ENCODE measurements at places on chromosomes 12 and 14.

DNA sequence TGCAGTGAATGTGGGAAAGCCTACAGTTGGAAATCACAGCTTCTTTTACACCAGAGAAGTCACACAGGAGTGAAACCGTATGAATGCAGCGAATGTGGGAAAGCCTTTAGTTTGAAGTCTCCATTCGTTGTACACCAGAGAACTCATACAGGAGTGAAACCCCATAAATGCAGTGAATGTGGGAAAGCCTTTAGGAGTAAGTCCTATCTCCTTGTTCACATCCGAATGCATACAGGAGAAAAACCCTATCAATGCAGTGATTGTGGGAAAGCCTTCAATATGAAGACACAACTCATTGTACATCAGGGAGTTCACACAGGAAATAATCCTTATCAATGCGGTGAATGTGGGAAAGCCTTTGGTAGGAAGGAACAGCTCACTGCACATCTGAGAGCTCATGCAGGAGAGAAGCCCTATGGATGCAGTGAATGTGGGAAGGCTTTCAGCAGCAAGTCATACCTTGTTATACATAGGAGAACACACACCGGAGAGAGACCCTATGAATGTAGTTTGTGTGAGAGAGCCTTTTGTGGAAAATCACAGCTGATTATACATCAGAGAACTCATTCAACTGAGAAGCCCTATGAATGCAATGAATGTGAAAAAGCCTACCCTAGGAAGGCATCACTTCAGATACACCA, 24.6 kb downstream of the ZNF26 start:
- no peak for ATAC-seq

GRCh38 chr14:95533391-95533821, 1.4 kb upstream of the GLRX5 start:
- no peak for ATAC-seq

DNA sequence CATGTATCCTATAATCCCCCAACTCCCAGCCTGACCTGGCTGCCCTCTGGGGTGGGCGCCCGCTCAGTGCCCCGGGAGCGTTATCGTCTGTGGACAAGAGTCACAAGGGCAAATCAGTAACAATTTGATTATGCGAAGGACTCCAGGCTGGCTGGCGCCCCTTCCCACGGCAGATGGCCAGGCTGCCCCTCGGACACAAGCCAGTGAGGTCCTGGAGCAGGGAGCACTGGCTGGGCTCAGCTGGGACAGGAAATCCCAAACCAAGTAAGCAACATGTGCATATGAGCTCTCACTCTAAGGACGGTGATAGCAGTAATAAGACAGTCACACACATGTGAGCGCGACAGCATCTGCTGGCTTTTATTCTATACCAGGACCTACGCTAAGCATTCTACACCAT, 59.3 kb upstream of the FAM222A start:
- no peak for ATAC-seq

DNA sequence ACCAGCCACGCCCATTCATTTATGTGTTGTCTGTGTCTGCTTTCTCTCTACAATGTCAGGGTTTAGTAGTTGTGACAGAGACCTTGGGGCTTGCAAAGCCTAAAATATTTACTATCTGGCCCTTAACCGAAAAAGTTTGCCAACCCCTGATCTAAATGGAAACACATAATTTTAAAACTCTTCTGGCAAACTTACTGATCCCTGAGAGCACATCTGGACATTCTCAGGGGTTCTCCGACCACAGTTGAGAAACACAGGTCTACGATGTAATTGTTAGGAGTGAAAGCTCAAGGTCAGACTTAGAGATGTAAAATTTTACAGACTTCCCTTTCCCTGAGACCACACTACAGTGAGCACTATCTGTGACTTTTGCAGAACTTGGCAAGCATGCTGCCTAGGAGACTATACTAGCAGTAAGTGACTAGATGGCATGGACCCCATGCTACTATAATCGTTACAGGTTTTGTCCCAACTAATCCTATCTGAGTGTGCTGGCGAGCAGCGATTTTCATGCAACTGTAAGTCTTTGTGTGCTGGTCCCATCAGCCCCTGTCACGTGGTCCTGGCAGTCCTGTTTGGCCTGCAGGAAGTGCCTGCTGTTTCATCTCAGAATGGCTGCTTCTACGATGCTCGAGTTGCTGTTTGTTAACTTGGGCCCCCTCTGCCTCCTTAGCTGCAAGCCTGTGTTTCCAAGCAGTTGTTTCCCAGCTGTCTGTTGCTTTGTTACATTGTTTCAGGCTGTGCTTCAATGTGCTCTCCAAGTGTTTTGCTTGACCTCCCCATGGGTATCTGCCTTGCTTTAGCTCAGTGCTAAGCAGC, 21.6 kb downstream of the TMTC2 start:
- ATAC-seq: no peak

- peak; percentile 42 for ATAC-seq
These were observed 11.4 kb downstream of the SCNN1A start for GRCh38 chr12:6364044-6364374.

DNA sequence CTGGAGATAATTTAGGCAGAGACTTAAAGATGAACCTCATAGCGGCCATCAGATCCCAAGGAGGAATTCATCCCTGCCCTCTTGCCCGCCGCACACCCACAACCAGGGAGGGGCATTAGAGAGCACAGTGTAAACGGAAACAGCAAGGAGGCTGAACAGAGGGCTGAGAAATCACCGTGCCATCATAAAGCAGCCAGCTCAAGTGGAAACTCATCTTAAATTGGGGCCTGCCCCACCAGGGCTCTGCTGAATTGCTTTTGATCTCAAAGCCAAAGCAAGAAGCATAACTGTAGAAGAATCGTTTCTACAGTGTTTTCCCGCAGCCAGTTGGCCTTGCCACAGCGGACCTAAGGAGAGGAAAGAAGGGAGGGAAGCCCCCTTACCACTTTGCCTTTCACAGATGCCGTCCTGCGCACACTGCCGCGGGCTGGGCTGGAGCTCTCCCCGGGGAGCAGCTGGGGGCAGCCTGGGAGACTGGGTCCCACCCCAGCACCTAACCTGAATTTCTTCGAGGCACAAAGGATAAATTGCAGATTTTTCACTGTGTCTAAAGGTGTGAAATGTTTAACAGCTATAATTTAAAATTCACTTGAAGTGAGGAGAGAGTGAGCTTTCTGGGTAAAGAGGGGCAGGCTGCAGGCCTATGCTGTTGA, 51.8 kb upstream of the MMP17 start:
- ATAC-seq: no peak

DNA sequence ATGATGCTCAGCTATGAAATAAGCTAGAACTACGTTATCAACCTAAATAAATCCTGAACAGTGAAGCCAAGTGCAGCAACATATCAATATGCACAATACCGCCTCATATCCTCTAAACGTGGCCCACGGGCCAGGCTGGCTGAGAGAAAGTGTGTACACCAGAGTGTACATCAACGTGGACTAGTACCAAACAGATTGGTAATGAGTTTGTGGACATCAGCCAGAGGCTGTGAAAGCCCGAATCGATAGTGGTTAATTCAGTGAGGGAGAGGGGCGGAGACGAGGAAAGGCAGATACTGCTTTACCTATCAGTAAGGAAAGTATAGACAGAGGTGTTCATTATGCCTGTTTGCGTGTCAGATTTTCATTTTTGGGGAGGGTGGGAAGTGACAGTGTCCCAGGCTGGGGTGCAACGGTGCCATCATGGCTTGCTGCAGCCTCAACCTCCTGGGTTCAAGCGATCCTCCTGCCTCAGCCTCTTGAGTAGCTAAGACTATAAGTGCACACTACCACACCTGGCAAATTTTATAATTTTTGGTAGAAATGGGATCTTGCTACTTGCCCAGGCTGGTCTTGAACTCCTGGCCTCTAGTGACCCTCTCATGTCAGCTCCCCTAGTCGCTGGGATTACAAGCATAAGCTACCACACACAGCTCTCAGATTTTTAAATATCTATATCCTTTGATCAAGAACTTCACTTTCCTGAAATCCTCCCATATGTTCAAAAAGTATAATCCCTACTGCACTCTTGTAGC, 50.1 kb downstream of the ANAPC7 start:
- ATAC-seq: no peak
